ENCODE measurements at places on chromosomes 6 and 20.

- peak; percentile 44 for DNase-seq
Measured at GRCh38 chr20:41329435-41330342, 10.9 kb upstream of the LPIN3 start.

GRCh38 chr6:45966340-45966739 lies 49.3 kb downstream of the CLIC5 start:
- no peak for DNase-seq

DNA sequence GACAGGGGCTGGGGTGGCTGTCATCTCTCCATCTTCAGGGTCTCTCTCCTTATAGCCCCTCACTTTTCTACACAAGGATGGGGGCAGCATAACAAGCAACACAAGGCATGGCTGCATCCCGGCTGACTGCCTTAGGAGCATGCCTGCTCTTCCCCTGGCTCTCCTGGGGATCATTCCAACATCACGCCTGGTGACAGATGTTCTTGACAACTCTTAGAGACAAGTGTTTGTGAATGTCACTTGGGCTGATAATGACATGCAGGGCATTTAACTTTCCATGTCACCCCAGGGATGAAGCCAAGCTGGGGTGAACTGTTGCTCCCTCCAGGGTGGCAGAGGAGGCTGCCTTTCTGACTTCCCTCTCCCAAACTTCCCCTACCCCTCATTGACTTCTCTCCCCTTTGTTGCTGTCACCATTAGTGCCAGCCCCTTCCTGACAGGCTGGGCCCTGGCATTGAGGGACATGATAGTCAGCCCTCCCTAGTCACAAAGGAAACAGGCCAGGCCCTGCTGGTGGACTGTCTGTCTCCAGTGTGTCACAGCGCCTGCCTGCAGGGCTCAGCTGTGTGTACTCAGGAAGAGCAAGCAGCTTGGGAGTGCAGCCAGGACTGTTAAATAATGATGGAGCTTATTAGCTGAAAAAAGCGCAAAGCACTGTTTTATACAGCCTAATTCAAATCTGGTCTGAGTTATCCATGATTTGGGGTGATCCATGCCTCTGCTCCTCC lies 161.8 kb downstream of the LRFN2 start:
- no peak for DNase-seq

DNA sequence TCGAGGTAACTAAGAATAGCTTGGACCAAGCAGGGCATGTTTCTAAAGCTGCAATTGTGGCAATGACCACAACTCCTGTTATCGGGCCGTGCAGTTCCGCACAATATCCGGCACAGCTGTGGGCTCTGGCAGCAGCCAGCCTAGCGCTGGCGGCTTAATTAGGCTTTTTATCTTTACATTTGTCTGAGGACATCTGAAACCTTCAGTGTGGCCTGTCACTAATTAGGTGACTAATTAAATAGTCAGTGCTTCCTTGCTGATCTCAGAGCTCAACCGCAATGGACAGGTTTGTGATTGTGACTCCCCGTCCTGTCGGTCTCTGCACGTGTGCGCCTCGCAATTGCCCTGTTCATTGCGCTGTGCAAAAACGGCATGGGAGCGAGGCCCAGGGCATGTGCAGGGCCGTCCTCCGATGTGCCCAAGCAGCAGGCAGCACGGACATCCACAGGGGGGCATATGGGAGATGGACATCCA lies 134.8 kb upstream of the INSM1 start:
- no peak for DNase-seq

DNA sequence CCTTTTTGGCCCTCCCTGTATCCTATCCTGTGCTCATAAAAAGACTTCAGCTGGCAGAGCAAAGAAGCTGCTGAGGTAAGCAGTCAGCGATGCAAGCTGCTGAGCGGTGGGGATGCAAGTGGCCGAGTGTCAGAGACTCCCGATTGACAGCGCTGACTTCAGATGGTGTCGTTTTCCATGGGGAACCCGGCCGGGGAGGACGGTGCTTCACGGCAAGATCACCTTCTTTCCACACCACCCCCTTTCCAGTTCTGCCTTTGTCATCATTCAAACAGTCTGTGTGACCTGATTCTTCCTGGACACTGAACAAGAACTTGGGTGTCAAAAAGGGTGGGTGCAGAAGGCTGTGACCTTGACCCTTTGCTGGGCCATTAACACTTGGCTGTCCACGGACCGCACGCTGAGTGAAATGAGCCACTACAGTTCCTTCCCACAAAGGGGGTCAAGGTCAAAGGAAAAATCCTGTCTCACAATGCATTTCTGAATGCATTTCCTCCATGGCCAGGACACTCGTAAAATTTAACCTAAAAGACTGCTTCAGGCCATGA lies 52.9 kb upstream of the UNC93A start:
- no peak for DNase-seq

DNA sequence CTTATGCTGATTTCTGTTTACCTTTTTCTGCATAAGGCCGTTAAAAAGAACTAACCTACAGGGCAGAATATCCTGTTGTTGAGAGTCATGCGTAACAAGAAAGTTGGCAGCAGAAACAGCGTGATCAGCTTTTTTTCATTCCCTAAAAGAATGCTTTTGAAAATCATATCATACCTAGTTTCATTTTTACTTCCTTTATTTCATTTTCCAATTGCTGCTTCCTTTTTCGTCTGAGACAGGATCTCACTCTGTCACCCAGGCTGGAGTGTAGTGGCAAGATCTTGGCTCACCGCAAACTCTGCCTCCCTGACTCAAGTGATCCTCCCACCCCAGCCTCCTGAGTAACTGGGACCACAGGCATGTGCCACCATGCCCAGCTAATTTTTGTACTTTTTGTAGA lies 4.1 kb downstream of the CALHM6 start:
- no peak for DNase-seq

GRCh38 chr6:96502915-96503314 lies 18.7 kb upstream of the UFL1 start:
- no peak for DNase-seq

DNA sequence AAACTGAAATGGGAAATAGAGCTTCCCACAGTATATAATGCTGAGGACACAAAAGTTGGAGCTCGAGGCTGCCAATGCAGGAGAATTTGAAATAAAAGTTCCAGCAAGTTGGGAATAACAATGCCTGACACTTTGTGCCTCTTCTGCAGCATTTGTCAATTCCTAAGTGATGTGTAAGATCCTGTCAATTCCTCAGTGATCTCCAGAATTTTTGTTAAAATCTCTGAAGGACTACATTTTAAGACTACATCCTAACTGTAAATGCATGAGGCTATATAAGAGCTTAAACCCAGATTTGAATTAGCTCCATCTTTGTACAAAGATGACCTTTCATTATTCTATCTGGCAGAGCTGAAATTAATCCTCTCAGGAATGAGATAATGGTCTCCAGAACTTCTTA lies 208.2 kb downstream of the COL12A1 start:
- no peak for DNase-seq

- DNase-seq = no peak
Measured at GRCh38 chr20:51460569-51461265, 81.8 kb downstream of the NFATC2 start.

DNA sequence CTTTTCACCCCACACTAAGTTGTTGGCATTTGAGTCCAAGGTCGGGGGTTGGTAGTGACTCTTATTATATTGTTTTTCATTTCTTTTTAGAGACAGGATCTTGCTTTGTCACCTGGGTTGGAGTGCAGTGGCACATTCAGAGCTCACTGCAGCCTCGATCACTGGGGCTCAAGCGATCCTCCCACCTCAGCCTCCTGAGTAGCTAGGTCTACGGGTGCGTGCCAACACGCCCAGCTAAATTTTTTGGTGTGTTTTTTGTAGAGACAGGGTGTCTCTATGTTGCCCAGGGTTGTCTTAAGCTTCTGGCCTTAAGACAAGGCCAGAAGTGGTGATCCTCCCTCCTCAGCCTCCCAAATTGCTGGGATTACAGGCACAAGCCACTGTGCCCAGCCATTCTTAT lies 25.1 kb upstream of the TGM2 start:
- DNase-seq = no peak

GRCh38 chr6:91812596-91813274 lies 1225.9 kb upstream of the MAP3K7 start:
- no peak for DNase-seq

GRCh38 chr6:108846628-108847027 lies 1.6 kb upstream of the ARMC2 start:
- no peak for DNase-seq

GRCh38 chr20:8153281-8153908 lies 21.3 kb downstream of the PLCB1 start:
- DNase-seq = no peak

- DNase-seq = no peak
Measured at GRCh38 chr20:44921447-44921846, 11.6 kb downstream of the PABPC1L start.

GRCh38 chr20:32434434-32434833 lies 76.3 kb downstream of the ASXL1 start:
- no peak for DNase-seq

- no peak for DNase-seq
Measured at GRCh38 chr6:35312076-35312800, 14.6 kb downstream of the DEF6 start.

DNA sequence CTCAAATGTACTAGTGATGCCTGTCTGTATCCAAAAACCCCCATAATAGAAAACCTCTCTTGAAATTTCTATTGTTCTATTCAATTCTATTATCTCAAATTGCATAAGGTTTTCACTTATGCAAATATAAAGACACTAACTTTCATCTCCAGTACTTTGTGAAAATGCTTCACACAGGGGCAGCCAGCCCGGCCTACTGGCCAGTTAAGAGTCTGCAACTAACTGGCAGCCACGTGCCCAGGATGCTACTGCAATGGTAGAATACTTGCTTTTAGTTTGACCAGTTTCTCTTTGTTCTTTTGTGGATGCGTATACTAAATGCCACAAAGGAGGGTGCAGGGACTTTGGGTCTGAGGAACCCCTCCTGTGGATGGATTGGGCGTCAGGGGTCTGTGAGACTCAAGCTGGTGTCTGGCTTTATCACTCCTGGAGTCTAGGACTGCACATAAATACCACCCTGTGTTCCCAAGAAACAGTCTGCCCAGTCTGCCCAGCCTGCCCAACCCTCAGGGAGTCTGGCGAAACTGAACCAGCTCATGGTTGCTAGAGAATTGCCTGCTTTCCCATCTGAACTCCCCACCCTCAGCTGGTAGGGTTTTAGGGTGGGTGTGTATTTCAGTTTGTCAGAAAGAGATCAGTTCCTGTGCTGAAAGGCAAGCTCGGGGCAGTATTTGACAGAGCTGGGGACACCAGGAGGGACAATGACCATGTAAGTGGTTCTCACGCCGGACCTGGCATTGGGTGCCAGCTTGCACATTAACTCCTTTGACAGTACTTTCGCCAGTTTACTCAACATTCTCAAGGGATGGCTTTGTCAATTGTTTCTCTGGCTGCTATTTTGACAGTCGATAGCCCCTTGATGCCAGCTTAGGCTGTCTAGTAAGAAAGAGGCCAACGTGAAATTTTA lies 558.2 kb upstream of the JAG1 start:
- DNase-seq = no peak

DNA sequence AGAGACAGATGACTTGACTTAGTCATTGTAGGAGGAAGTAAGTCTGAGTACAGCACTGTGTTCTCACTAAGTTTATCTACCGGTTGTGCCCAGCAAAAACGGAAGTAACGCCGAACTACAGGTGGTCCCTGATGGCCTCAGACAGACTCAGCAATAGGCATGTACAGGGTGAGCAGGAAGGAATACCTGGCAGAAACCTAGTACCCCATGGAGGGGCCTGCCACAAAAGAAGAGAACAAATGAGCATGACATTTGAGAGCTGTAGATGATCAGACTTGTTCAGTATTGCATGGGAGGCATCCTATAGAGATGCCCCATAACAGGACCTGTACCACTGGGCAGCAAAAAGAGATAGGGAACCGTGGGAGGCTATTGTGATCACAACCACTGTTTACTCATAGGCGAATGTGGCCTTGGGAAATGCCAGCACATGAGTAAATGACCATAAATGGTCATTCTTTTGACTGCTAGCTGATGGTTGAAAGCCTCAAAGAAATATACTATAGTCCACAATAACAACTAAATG lies 106.4 kb upstream of the TAB2 start:
- peak; percentile 16 for DNase-seq

DNA sequence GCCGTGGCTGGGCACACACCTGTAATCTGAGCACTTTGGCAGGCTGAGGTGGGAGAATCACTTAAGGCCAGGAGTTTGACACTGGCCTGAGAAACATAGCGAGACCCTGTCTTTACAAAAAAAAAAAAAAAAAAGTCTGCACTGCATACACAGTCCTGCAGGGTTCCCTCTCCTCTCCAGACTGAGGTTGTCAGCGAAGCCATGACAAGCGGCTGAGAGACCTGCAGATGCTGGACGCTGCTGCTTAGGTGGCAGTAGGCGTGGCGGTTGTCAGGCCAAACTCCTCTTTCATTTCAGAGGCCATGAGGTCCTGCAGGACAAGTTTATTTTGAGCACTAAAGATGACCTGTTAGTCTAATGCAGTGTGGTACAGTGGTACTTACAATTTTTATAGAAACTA lies 86.5 kb downstream of the FAM120B start:
- DNase-seq = no peak

GRCh38 chr20:1825507-1825906 lies 69.7 kb upstream of the SIRPA start:
- no peak for DNase-seq

GRCh38 chr20:22770241-22770800 lies 185.9 kb upstream of the FOXA2 start:
- no peak for DNase-seq

- DNase-seq = no peak
Measured at GRCh38 chr6:158567152-158567551, 7.3 kb downstream of the TMEM181 start.

DNA sequence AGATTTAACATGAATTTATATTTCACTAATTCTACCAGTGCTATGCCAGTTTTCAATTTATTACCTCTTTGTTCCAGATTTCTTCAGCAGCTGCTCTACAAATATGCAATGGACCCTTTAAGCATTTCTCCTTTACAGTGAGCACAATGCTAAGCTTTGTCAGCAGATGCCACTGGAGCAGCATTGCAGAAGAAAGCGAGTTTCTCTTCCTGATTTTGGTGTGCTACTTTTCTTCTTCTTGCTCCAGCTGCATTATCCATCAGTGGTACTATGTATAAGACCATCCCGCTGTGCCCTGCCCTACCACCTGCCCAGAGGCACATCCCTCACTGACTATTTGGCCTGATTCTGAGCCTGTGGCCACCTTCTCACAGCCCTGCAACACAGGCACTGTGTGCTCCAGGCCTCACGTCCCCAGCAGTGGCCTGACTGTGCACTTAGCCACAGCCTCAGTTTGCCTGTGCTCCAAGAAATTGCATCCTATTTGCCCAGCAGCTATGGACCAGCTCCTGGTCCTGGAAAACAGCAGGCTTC lies 84.1 kb downstream of the TNFAIP3 start:
- DNase-seq = no peak

DNA sequence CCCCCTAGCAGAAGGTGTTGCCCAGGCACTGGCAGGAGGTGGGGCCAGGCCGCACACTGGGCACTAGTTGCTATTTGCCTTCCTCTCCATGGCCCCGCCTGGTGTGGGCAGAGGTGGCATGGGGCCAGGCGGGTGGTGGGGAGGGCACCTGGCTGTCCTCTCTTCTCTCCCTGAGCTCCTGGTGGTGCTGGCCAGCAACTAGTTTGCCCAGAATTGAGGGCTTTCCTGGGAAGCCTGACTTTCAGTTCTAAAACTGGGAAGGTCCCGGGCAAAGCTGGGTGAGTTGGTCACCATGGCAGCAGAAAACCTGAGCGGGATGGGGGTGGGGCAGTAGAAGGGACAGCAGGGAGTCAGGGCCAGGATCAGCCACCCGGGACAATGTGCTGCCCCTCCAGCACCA lies 48.2 kb downstream of the RBM38 start:
- no peak for DNase-seq

Data from T-cell (primary cell).